H7 (cell line): ENCODE measurements at places on chromosomes 7 and 10.

- peak; percentile 1 for DNase-seq
Measured at GRCh38 chr7:48512892-48513291, 341.6 kb downstream of the ABCA13 start.

GRCh38 chr7:68425377-68425776 lies 1172.9 kb upstream of the AUTS2 start:
- DNase-seq = no peak

- no peak for DNase-seq
Measured at GRCh38 chr10:129042776-129043595, 424.1 kb upstream of the MGMT start.

DNA sequence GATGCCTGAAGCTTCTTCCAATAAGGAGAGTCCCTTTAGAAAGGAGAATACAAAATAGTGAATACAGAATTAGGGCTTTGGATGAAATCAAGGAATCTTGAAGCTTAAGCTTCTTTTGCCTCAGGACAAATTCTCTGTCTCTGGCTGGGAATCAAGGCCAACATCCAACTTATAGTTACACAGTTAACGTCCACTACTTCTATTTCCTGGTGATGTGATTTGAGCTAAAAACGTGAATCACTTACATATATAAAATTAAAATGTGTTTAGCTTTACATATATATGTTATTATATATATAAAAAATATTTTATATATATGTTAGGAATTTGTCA lies 11.4 kb upstream of the INPP5F start:
- no peak for DNase-seq

DNA sequence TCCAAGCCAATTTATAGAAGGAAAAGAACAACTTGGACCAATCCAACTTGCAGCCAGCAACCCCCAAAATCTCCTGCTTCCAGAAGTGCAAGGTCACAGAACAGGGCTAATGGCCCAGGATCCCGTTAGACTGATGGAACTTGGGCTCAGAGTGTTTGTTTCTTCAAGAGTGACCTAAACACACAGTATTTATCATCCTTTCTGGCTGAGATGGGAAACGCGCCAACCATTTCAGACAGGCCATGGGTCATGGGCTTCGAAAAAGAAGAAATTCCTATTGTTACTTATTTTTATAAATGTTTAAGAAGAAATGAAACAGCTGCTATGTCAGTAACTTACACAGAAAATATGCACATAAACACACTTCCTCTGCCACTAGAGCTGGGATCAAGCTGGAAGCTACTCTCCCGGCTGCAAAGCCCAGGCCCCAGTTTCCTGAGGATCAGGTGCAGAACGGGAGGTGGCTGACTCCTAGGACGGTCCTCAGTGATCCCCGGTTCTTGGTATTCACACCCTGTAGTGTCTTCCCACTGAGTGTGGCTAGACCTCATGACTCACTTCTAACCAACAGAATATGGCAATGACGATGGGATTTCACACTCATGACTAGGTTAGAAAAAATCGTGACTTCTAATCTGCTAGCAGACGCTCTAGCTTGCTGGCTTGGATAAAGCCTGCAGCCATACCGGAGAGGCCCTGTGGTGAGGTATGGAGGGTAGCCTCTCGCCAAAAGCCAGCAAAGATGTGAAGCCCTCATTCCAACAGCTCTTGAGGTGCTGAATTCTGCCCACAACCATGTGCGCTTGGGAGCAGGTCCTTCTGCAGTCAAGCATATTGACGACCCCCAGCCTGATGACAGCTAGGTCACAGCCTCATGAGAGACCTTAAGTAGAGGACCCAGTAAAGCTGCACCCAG lies 60.2 kb downstream of the CHST15 start:
- no peak for DNase-seq

- peak; percentile 81 for DNase-seq
Measured at GRCh38 chr10:1195828-1196227, 139.6 kb downstream of the WDR37 start.

- no peak for DNase-seq
Measured at GRCh38 chr10:33257439-33258080, 76.9 kb downstream of the NRP1 start.

DNA sequence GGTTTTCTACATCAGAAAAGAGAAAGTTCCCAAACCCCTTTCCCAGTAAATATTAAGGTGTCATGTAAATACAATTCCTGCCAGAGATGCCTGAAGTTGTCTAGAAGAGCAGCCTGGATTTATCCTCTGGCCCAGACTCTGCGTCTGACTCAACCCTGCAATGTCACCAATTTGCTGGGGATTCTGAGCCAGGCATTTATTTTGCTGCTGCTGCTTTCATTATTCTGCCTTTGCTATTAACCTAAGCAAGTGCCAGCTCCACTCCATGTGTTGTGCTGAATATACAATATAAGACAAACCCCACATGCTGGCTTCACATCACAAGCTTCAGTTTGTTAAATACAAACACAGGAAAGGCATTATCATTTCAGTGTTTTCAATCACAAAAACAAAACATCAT lies 59.1 kb downstream of the ELAPOR2 start:
- DNase-seq = no peak

DNA sequence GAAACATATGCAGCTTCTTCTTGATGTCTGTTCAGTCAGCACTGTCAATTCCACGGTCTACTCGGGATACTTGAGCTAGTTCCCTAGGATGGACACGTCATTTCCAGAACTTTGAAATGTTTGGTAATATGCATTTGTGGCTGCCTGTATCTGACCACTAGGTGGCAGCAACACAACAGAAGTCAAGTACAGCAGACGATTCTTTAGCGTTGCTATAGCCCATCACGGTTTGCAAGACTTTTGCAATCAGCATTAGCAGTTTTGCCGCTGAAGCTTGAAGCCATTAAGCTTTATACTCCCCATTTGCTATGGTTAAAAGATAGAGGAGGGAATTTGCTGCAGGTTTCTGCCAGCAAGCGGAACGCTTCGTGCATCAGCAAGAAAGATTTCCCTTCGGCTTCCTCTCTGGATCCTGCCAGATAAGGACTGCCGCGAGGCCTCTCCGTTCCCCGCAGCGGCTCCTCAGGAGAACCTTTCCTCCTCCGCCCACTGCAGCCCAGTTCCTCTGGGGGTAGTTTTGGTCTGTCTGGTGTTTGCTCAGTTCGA lies 63.5 kb downstream of the ABCC2 start:
- DNase-seq = peak; percentile 66

DNA sequence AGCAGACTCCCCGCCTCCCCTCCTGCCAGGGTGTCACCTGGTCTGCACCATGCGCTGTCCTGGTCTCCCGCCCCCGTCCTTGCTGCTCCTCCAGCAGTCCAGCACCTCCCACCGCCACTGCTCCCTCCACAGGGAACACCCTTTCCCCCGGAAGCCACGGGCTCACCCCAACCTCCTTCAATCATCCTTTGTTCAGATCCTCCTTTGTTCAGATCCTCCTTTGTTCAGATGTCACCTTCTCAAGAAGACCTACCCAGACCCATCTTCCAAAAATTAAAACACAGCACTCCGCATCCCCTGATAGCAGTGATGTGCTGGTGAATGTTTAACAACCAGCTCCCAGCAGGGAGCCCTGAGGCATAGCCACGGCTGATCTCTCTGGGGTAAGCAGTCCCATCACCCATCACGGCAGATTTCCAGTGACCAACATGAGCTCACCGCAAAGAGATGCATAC lies 237.7 kb downstream of the USP6NL start:
- DNase-seq = no peak

DNA sequence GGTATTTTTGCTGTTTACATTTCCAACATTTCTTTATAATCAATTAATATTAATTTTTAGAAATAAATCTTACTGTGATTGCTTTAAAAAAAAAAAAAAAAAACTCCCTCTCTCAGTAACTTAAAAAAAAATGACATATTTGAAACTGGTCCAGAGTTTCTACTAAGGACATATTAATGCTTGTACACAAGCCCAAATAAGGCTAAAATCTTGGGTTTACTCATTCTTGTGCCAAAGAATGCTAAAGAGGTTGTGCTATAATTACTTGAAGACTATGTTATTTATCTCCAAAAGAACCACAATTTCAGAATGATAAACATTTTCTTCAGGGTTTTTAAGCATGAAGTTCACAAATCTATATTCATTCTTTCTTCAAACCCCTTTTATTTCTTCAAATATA lies 39.4 kb upstream of the PHF14 start:
- no peak for DNase-seq

DNA sequence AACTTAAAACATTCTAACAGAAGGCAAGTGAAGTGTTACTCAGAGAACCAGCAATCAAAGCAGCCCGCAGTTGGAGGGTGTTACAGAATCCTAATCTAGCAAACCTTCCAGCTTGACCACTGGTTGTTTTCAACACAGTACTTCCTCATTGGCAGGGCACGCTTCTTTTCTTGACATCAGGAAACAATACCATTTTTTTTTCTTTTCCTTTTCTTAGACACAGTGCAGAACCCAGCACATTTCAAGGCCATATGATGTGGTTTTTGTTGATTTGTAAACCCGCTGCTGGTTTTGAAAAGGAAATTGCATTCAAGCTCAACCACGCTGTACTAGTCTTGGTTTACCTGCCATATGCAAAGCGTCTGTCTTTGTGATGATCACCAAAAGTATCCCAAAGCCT lies 33.4 kb downstream of the RHOBTB1 start:
- DNase-seq = no peak

- no peak for DNase-seq
Measured at GRCh38 chr10:43821103-43821502, 172.4 kb upstream of the ZNF32 start.

DNA sequence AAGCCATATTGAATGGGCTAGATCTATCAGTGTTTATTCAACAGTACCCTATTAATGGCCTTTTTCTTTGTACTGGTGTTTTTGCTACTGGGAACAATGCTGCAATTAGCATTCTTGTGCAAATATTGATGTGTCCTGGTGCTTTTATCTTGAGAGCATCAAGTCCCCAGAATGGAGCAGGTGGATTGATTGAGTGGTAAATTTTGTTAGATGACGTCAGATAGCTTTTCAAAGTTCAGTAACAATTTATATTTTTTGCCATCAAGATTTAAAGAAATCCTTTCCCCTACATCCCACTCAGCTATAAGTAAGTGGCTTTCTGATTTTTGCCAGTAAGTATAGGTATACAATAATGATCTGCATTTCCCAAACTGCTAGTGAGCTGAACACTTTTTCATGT lies 63.4 kb upstream of the SYPL1 start:
- DNase-seq = no peak

GRCh38 chr7:114835303-114835702 lies 86.6 kb upstream of the MDFIC start:
- no peak for DNase-seq

- no peak for DNase-seq
Measured at GRCh38 chr7:25636871-25637283, 408.6 kb upstream of the NPVF start.

GRCh38 chr7:119943942-119944600 lies 328.9 kb upstream of the KCND2 start:
- DNase-seq = no peak

GRCh38 chr10:69835233-69835632 lies 33.5 kb downstream of the COL13A1 start:
- DNase-seq = no peak

DNA sequence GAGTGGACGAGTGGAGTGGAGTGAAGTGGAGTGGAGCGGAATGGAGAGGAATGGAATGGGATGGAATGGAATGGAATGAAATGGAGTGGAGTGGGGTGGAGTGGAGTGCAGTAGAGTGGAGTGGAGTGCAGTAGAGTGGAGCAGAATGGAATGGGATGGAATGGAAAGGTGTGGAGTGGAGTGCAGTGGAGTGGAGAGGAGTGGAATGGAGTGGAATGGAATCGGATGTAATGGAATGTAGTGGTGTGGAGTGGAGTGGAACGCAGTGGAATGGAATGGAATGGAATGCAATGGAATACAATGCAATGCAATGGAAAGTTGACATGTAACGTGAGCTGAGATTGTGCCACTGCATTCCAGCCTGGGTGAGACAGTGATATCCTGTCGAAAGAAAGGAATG lies 46.4 kb downstream of the ZNF716 start:
- DNase-seq = no peak

DNA sequence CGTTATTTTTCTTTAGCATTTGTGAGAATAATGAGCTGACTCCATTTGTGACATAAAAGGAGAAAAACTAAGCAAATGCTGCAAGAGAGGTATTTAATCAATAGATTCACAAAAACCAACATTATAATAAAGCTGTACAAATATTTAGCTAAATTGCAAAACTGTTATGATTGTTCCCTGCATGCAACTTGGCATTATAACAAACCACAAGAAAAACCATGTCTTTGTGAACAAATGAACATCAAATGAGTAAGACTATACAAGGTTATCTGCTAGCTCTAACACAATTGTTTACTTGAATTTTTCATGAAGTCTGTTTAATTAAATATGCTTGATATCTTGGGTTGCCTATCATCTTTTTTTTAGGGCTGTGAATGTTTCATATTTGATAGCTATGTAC lies 50.8 kb upstream of the PPP1R9A start:
- DNase-seq = no peak

DNA sequence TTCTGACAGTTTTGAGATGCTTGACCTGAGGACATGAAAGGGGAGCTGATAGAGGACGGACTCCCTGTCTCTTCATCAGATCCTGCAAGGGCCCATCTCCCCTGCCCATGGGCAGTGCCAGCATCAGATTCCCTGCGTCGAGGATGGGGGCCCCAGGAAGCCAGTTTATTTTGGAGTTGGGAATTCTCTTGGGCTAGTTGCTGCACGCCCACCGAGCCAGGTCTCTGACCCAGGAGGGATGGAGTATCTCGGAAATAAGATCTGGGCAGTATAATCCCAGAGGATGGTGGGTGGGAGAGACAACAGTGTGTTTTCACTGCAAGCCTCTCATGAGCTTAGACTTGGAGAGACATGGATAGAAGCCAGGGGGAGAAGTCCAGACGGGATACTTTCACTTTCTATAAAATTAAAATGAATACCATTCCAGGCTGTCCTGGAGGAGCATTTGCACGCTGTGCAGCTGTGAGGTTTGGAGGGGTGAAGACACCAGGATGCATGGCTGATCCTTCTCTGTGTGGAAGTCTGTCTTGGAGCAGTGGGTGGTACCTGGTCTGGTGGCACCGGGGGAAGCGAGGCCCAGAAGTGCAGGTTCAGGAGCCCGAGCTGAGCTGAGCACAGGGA lies 25.8 kb downstream of the DOCK1 start:
- DNase-seq = no peak

GRCh38 chr7:44971902-44972441 lies 6.8 kb downstream of the MYO1G start:
- DNase-seq = no peak

GRCh38 chr10:1368842-1369171 lies 312.6 kb downstream of the WDR37 start:
- peak; percentile 90 for DNase-seq

DNA sequence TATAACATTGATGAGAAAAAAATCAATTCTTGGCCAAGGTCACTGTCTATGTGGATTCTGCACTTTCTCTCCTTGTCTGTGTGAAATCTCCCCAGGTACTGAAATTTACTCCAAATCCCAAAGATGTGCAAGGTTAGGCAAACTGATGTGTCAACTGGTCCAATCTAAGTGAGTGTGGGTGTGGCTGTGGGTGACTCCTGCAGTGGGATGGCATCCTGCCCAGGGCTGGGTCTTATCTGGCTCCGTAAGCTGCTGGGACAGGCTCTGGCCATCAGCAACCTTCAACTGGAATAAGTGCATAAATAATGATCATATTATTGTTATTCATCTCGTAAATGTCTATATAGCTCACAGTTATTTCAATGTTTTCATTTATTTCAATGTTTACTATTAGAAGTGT lies 79.3 kb downstream of the JCAD start:
- DNase-seq = no peak

GRCh38 chr10:1287971-1288401 lies 231.8 kb downstream of the WDR37 start:
- no peak for DNase-seq

GRCh38 chr7:120991161-120991560 lies 2.6 kb downstream of the CPED1 start:
- DNase-seq = no peak
